ENCODE measurements at places on chromosomes 1 and 21. TPM values are rescaled to one million over a fixed set of nuclear protein-coding genes. Genes with fewer than 3 reads are reported as not detected.

- DNase-seq, result no peak
These were observed 90.8 kb downstream of the PLXNA2 start for GRCh38 chr1:208153386-208153785.

DNA sequence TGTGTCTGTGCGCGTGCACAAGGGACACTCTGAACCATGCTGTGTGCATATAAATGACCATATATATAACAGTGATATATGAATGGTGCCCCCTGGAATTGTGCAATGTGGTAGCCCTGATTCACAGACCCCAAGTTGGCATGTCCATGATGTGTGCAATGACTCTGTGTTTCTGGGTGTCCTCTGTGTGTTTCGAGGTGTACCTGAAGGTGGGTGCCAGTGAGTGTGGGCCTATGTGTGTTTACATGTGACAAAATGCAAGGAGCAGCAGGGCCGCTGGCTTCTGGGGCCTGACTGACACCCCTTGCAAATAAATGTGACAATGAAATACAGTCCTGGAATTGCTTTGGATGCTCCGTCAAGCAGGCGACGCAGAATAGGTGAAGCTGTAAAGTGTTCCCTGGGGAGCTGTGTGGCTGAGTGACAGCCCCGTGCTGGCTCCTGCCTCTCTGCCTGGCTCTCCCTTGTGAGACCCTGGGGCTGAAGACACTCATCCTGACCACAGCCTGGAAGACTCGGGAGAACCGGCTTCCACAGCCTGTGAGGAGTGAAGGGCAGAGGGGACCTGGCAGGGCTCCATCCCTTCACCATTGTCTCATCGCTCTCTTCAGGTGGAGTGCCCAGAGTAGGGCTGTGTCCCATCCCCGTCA is 38.2 kb upstream of the CSF3R start:
- no peak for DNase-seq

Gene KMO
- total RNA-seq, result not detected

DNA sequence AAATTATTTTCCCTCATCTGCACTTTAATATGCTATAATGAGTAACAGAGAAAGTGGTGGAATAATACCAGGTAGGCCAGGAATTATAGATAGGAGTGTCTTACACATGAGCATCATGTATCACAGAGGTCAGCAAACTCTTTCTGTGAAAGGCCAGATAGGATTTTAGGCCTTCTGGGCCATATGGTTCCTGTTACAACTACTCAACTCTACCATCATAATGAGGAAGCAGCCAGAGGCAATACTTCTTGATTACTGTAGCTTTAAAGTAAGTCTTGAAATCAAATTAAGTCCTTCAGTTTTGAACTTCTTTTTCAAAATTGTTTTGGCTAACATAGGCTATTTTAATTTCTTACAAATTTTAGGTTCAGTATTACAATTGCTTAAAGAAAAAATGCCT is 32.1 kb upstream of the IGSF3 start:
- no peak for DNase-seq

Gene FOXD3
- total RNA-seq, result not detected

Gene SLAMF6
- 4.6 TPM for total RNA-seq

- DNase-seq, result no peak
These were observed 19.3 kb downstream of the KAZN start for GRCh38 chr1:14617791-14618190.

GRCh38 chr1:22677931-22678896 is 25.2 kb downstream of the C1QB start:
- no peak for DNase-seq

Gene ANKRD34A
- total RNA-seq, result 0.42 TPM

GRCh38 chr1:227795732-227796131 is 19.7 kb upstream of the PRSS38 start:
- no peak for DNase-seq

Gene CD53
- 213 TPM for total RNA-seq

DNA sequence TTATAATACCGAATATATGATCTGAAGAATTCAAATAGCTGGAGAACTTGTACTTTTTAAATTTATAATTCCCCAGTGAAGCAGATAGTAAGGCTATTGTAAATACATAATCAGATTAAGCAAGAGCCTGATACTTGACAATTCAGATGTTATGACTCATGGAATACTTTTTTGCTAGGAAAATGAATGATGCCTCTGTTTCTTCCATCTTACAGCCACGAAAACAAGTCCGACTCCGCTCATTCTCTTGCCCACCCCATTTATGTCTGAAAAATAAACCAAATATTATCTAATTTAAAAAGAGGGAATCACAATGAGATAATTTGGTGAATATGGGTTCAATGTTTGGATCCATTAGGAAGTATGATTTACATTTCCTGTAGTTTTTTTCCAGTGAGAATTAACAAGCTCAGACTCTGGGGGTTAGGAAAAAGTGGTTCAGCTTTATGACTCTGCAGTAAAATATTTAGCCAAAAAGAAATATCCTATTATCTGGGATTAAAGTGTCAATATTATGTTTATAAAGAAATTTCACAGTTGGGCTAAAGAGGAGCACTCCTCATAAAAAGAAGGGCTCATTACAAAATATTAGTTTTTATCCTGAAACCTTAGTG is 50.4 kb upstream of the DAB1 start:
- DNase-seq, result no peak

Gene RYR2
- not detected for total RNA-seq

- DNase-seq, result no peak
These were observed 21.6 kb downstream of the RIT1 start for GRCh38 chr1:155889566-155889965.

- DNase-seq, result no peak
These were observed 241.2 kb downstream of the RGS7 start for GRCh38 chr1:241115784-241116183.

GRCh38 chr1:47436979-47437446 is 831 bp upstream of the FOXD2 start:
- no peak for DNase-seq

DNA sequence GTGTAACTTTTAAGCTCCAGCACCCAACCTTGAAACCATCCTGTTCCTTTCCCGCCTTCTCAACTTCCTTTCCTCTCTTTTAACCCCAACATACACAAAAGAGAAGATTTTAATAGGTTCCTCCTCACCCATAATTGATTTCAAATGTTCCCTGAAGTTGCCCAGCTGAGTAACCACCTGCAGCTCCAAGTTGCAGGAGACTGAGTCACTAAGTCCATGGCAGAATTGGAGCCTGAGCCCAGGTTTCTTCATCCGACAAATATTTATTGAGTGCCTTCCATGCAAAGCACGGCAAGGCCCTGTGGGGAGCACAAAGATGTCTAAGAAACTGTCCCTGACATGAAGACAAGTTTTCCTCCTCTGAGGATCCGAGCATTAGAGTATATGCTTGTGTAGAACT is 97.7 kb downstream of the PAPPA2 start:
- DNase-seq, result no peak

Gene GPR157
- 2.9 TPM for total RNA-seq

Gene SYT2
- total RNA-seq, result not detected

- no peak for DNase-seq
These were observed 12.1 kb upstream of the LINGO4 start for GRCh38 chr1:151817353-151817730.

Gene ADCY10
- total RNA-seq, result 0.08 TPM

Gene IL23R
- not detected for total RNA-seq

Gene KRTAP19-1
- total RNA-seq, result not detected

Gene GUCA2B
- not detected for total RNA-seq

Gene GMEB1
- total RNA-seq, result 12.9 TPM

GRCh38 chr1:63864224-63864641 is 90.4 kb downstream of the ROR1 start:
- DNase-seq, result no peak

DNA sequence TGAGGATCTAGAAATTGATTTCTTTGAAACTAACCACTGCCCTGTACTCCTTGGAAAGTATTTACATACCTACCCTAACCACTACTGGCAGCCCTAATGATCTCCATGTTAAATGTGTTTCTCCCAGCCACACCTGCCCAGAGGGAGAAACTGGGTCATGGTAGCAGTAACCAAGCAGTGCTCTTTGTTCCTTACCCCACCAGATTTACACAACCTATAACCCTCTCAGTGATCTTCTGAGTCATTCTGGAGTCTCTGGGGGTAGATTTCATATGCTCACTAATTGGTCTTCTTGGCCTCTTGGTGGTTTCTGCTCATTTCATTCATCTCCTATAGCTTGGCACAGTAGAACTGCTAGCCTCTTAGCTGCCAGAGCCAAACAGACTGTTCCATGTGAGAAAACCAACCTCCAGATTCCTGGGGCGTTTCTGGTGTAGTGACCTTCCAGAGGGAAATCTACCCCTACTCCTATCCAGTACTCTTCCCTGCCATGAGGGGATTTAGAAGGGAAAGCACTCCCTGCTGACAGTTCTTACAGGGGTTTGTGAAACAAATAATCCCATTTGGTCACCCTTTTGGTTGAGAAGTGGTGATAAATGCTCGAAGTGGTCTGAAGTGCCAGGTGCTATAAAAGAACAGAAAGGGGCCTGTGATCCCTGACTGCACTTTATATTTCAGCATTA is 36.2 kb upstream of the LRIG2 start:
- DNase-seq, result no peak

- no peak for DNase-seq
These were observed 46.1 kb upstream of the KAZN start for GRCh38 chr1:14552246-14552965.

DNA sequence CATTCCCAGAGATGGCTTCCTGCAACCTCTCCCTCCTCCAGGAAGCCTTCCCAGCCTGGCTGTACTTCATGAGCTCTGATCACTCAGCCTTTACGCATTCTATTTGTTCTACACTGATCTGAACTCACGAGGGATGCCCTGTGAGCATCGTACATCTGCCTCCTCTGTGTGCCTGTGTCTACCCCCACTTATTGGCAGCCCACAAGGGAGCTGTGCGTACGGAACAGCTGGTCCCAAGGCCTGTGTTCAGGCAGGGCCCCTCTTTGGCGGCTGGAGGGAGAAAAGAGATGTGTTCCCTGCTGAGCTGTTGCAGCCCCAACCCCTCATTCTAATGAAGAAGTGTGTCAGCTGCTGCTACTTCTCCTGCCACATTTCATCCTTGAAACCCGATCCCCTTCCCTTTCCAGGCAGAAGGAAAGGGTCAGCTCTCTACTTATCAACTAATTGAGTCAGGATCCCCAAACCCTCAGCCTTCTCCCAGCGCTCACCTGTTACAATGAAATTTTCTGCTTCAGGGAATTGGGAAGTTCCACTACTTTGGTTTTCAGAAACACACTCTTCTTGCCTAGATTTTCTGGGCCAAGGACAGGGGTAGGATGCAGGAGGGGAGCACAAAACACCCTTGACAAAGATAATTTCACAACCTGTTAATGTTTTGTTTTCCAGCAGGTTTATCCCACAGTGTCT is 3.2 kb downstream of the INKA2 start:
- DNase-seq, result no peak

GRCh38 chr1:109984190-109984455 is 442 bp upstream of the AHCYL1 start:
- no peak for DNase-seq

DNA sequence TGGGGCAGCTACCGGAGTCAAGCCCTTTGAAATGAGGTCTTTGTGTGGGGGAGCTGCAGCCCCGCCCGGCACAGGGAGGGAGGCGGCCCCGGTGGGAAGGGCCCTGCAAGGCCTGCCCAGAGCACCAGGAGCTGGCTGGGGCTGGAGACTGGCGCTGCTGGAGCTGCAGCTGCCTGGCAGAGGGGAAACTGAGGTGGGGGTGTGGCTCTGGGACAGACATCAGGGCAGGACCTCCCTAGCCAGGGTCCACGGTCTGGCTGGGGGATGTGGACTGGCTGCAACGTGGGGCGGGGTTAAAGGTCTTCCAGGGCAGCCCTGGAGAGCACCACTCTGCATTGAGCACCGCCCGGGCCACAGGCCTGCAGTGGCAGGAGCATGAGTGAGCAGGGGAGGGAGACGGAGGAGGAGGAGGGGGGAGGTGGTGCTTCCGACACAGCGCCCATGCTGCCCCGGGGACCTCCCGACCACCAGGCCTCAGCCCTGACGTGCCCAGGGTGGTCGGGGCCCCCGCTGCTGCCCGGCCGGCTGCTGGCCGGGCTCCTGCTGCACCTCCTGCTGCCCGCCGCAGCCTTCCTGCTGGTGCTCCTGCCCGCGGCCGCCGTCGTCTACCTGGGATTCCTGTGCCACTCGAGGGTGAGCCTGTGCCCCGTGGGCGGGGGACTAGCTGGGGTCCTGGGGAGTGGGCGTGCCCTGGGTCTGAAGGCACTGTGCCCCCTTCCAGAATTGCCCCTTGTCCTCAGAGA is 4.8 kb upstream of the ANKRD65 start:
- no peak for DNase-seq

DNA sequence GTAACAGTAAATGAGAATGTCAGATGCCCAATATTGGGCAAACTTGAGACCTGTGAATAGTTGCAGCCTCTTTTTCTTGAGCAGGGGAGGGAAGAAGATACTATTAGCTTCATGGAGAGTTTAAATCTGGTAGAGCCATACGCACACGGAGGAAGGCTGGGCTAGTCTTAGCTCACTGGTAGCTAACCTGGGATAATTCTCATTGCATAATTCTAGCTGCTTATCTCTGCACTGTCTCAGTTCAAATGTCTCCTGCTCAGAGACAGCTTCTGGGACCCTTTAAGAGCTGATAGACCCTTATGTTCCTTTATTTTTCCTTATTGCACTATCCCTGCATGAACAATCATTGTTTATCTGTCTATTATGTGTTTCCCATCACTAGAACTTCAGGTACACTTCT is 8.4 kb downstream of the C1orf87 start:
- DNase-seq, result no peak

DNA sequence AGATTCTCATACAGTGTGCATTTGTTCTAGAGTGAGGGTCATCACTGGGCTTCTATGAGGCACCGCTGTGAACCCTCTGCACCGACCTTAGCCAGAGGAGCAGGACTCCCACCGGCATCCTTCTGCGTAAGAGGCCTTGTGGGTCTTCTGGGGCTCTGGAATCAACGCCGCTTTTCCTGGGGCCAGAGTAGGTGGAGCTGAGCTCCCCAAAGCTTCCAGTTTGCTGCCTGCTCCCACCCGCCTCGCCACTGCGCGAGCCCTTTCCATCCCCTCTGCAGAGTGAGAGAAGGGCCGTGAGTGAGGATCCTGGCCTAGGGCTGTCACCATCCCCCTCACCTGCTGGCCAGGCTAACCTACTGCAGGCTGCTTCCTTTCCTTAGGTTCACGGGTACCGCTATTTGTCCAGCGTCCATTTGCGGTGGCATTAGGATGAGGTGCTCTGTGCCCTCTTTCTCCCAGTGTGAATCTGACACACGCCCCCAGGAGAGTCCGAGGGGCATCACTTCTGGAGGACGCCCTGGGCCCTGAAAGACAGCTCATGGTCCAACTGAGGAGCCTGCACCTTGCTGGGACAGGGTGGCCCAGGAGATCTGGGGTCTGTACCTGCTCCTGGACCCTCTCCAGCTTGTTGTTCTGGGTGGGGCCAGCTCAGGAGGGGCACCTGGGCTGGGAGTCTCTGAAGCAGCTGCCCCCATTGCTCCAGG is 36.2 kb downstream of the UMODL1 start:
- DNase-seq, result no peak

Gene LEPR
- total RNA-seq, result 0.58 TPM

GRCh38 chr1:63435161-63435560 is 67.7 kb downstream of the ALG6 start:
- DNase-seq, result no peak

- peak; percentile 99 for DNase-seq
These were observed 6.9 kb downstream of the TNFRSF1B start for GRCh38 chr1:12173631-12174121.

- DNase-seq, result no peak
These were observed 19.4 kb upstream of the UBE2U start for GRCh38 chr1:64184003-64184440.

GRCh38 chr1:26942656-26943055 is 17.6 kb downstream of the KDF1 start:
- no peak for DNase-seq

Gene LCE1B
- not detected for total RNA-seq

All from CD8-positive, alpha-beta T cell (primary cell).